Stimulated activated CD8-positive, alpha-beta memory T cell treated with anti-CD3 and anti-CD28 coated beads, Interleukin-4, amount 100 ng/mL, for 1 hour (primary cell): ENCODE measurements at places on chromosomes 16 and 17.

DNA sequence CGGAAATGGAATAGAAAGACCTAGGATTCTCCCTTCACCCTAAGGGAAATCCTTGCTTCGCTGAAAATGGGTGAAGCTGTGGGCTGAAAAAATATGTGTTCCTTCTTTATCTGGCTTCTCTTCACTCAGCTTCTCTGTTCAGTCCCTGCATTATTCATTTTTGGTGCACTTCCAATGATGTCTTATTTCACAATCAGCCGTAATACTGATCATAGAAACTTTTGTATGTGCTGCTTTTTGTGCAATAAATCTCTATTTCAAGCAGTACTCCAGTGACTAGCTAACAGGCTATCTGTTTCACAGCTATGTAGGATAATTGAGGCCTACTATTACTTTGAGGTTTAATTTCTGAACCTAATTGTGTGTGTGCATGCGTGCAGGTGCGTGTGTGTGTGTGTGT, 144.6 kb downstream of the FOXL1 start:
- DNase-seq: no peak

DNA sequence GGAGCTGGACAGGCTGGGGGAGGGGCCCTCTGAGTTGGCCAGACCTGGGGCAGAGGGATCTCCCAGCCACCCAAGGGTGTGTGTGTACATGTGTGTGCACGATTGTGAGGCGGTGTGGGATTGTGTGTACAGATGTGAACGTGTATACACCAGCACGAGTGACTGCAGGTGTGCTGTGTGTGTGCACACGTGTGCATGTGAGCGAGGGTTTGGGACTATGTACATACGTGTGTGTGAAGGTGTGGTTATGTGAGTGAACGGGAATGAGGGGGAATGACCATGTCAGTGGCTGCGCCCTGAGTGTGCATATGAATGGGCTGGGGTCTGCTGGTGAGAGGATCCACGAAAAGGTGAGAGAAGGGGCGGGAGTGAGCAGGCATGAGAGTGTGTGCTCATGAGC, 22.4 kb upstream of the TAC4 start:
- no peak for DNase-seq

DNA sequence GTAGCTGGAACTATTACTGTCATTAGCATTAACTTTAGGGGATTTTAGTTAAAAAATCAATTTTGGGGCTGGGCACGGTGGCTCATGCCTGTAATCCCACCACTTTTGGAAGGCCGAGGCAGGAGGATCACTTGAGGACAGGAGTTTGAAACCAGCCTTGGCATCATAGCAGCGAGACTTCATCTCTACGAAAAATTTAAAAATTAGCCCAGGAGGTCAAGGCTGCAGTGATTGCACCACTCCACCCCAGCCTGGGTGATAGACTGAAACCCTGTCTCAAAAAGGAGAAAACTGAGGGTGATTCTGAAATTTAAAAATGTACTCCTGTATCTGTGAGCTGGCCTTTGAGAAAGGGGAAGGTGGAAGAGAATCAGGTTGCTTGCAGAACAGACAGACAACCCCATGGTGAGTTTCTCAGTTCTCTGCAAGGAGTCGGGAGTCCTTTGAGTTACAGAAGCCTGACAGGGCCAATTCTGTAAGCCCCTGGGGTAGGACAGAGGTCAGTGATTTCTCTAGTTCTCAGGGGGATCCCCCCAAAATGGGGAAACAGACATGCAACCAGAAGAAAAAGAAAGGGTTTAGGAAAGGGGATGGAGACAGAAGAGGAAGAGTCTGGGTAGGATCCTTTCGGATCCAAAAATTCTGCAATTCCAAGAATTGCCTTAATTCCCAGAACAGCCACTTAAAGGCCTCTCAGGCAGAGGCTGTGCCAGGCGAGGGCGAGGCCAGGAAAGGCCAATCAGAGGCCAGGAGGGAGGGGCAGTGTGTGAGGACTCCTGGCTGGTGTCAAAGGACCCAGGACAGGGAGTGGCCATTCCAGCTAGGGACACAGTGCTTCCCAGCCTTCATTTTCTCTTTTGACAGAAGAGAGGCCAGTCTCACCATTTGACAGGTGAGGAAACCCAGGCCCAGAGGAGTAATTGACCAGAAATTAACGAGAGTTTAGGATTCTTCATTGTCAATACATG, 6.7 kb downstream of the NUPR1 start:
- no peak for DNase-seq

DNA sequence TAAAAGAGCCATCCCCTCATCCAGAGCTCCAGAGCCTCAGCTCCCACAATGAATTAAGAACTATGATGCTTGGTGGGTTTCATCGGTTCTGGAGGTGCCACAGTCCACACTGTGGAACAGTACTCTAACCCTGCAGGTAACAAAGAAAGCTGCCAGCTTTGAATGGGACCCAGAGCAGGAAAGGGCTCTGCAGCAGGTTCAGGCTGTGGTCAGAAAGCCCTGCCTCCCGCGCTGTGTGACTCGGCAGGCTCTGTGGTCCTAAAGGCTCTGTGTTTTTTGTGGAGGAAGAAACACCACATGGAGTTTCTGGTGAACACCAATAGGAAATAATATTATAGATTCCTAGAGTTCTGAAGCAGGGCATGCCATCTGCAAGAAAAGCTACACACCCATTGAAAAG, 32.5 kb downstream of the MRPS23 start:
- DNase-seq: no peak

DNA sequence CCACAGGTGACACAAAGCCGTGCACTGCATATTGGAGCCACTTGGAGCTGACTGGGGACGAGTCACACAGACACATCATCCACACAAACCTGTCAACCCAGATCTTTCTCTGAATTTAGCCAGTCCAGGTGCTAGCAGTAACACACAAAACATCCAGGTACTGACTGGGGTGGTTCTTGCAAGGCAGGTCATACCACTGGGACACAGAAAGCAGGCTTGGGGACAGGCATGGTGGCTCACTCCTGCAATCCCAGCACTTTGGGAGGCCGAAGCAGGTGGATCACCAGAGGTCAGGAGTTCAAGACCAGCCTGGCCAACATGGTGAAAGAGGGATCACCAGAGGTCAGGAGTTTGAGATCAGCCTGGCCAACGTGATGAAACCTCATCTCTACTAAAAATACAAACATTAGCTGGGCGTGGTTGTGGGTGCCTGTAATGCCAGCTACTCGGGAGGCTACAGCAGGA, 14.9 kb downstream of the ENPP7 start:
- DNase-seq: no peak

DNA sequence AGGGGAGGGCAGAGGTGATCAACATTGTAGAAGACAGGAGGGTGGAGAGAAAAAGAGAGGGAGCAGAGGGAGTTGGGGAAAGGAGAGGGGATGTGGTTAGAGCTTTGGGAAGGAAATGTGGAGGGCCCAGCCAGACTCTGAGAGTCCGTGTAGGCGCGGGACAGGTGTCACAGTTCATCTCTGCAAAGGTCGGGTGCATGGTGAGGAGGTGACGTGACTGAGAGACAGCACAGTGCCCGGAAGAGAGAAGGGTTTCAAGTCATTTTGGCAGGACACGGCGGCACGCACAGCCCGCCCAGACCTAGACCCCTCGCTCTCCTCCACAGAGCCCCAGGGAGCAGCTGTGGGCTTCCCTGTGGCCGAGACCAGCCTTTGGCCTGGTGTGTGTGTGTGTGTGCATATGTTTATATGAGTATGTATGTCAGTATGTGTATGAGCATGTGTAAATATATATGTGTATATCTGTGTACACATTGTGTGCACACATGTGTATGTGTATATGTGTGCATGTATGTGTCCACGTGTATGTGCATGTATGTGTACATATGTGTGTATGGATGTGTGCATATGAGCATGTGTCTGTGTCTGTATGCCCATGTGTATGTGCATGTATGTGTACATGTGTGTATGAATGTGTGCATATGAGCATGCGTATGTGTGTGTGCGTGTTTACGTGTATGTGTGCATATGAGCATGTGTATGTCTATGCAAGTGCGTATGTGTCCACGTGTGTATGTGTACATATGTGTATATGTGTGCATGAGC, 104.6 kb downstream of the SEC14L1 start:
- DNase-seq: no peak

GRCh38 chr17:37844977-37845293, 79.3 kb upstream of the TBC1D3K start:
- no peak for DNase-seq

DNA sequence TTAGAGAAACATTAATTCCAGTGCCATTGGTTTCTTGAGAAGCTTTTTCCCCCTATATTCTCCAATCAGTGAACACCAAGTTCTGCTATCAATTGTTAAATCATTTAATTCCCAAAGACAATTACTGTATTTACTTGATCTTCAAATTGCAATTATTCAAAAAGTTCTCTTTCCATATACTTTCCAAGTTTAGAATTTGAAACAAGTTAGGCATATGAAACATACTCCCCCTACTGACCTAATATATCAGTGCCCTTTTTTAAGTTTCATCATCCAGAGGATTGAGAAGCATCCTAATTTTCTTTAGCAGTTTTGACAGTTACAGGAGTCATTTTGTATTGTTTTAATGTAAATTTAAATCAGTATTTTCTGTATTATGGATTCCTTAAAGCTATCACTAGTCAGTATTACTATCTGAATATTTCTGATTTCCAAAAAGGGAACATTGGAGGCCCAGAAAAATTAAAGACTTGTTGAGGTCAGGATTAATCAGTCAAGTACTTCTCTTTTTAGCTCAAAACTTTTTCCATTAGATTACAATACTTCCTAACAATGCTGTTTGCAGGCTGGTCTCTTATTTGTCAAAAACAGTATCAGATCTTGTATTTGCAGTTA, 16.3 kb downstream of the MEIOC start:
- no peak for DNase-seq

DNA sequence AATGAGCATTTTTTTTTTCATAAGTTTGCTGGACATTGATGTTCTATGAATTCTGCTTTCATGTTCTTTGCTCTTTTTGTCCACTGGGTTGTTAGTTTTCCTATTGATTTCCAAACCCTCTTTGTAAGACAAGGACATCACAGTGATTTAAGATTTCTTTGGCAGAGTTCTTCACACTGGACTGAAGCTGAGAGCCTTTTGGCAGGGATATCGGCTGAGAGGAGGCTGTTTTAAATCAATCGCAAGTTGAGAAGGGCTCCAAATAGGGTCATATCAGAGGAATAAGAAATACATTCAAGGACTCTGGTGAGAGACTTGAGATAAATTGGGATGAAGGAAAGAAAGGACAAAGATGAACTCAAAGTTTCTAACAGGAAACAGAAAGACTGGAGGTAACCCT, 165.8 kb upstream of the AXIN2 start:
- no peak for DNase-seq

GRCh38 chr16:21120976-21121520, 29.6 kb downstream of the DNAH3 start:
- DNase-seq: no peak
